GM23248 (cell line): ENCODE measurements at places on chromosomes 5 and 9. TPM values are rescaled to one million over a fixed set of nuclear protein-coding genes. Genes with fewer than 3 reads are reported as not detected.

GRCh38 chr9:114345493-114346065 lies 15.9 kb downstream of the ORM2 start:
- DNase-seq = no peak

DNA sequence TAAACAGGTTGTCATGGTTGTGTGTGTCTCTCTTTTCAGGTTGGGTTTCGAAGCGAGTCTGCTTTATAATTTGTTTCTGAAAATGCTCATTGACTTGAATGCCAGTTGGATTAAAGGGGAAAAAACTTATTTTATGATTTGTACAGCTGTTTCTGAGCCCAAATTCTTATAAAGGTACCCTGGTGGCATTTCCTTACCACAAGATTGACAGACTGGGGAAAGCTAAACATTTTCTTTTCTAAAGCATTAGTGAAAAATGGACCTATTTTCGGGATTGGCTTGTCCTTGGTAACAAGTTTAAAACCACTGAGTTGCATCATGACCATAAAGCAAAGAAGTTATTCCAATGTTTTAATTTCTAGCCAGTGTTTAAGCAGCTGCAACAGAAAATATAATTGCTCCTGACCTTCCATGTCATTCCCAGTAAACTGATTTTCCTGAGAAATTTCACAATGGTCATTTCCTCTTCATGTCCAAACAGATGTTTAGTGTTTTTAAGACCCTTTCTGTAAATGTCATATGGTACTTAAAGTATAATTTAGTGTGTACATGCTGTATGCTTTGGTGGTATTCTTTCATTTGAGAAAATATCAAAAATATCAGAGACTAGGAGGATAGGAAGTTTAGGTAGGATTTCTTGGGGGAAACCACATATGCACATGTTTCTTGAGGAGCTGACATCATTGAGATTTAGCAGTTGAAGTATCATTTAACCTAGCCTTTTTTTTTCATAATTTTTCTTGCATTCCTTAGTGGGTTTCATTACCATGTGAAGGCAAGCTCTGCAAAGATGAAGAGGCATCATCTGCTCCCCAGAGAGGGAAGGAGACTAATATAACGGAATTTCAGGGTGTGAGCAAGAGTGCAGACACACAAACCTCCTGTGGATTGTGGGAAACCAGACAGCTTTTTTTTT lies 667.1 kb upstream of the RGMB start:
- DNase-seq = peak; percentile 84

Gene PHF2
- total RNA-seq = 12.5 and 16.5 TPM in 2 replicates

Gene SCGB3A2
- not detected in 2 replicates for total RNA-seq

DNA sequence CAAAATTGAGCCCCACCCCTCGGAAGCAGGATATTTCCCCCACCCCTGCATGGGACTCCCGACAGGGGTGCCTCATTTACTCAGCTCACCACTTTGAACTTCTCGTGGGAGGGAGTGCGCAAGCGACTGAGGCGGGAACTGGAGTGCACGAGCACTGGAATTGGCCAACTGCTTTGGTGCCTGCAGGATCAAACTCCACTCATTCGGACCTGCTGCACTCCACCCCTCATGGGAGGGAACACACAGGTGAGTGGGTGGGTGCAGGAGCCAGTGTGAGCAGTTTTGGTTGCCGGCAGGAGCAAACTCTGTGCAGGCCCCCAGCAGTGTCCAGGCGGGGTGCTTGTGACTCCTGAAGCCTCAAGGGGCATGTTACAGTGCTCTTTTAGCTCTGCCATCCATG lies 301.2 kb downstream of the TUSC1 start:
- DNase-seq = no peak
